ENCODE measurements at places on chromosomes 4 and X.

GRCh38 chr4:168708108-168708507, 211.3 kb downstream of the PALLD start:
- peak; percentile 58 for DNase-seq

DNA sequence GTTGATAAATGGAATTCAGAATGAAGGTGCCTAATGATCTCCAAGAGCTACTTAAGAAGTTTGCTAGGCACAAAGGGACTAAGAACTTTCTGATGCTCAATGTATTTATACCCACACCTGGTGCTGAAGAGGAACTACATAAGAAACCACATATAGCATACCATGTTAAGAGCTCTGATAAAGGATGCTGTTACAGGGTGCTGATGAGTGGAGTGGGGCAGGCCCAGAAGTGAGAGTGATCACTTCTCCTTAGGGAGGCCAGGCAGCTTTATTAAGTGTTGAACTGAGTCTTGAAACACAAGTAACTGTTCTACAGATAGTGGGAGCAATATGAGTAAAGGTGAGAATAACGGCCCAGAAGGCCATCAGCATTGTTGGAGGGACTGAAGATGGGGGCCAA, 68.3 kb upstream of the CHRDL1 start:
- no peak for DNase-seq

GRCh38 chr4:110953898-110954297, 331.0 kb upstream of the PITX2 start:
- no peak for DNase-seq

DNA sequence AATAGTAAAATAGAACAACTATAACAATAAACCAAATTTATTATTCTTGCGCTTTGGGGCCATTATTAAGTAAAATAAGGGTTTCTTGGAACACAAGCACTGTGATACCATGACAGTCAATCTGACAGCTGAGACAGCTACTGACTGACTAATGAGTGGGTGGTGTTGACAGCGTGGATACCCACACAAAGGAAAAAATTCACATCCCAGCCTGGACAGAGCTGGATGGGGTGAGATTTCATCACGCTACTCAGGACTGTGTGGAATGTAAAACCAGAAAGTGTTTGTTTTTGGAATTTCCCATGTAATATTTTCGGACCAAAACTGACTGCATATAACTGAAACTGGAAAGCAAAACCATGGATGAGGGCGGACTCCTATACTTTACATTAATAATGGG, 48.8 kb downstream of the IGFBP7 start:
- peak; percentile 79 for DNase-seq

DNA sequence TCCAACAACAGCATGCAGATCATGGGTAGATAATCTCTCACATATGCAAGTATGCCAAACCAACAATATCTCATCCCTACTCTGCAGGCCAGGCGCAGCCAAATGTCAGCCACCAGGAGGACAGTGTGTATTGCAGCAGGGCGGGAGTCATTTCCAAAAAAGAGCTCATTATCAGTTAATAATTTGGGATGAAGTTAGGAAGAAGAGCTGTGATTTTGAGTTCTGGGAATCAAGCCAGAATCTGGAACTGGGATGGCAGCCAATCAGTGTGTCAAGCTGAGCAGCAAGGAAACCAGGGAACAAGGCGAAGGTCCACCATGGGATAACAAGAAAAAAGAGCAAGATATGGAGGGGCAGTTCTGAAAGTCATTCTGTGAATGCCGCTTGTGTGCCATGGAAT, 88.2 kb upstream of the CAMK2D start:
- peak; percentile 77 for DNase-seq

DNA sequence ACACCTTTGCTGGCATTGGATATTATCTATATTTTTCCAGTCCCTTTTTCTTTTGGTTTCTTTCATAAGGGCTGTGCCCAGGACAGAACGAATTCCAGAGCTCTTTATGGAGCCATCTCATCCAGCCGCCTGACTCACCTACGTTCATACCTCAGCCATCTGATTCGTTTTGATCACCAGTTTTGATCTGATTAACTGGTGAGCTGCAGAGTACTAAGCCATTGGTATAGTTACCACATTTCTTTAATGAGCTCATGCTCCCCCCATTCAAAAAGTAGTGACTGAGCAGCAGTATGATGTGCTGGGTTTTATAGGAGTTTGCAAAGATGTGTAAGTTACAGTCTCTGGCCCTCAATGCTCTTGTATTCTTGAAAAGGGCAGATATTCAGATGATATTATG, 43.0 kb upstream of the CDKN2AIP start:
- DNase-seq = no peak

- DNase-seq = no peak
Observed at GRCh38 chrX:16586377-16587112, 63.4 kb upstream of the S100G start.

DNA sequence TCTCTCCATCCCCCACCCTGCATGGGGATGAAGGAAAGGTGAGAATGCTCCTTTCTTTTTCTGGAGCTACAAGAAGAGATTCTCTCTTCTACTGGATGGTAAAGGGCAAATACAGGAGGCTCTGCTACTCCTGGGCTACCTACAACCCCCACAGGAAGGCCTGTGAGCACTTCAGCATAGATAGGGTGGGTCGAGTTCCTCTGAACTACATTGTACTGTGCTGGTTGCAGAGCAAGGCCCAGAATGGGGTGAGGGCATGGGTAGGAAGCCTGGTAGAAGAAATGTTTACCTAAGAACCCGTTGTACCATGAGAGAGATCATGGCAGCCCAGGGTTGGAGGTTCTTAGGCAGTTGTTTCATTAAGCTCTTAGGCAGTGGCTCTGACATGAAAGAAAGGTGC, 510.4 kb downstream of the MID1IP1 start:
- no peak for DNase-seq

DNA sequence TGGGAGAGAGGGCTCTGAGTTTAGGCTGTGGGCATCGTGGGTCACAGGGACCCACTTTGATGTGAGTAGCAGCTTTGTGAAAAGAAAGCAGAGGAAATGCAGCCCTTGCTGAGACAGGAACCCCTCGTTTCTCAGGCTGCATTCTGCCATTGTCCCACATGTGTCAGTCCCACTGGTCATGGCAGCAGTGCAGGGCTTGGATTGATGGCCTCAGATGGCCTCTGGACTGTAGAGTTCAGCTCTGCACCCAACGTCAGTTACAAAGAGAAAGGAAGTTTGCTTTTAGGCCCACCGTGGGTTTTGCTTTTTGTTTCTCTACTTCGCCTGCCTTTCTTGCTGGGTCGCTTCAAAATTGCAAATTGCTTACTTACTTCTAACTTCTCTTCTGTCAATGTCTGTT, 248.3 kb upstream of the KLF3 start:
- DNase-seq = no peak

DNA sequence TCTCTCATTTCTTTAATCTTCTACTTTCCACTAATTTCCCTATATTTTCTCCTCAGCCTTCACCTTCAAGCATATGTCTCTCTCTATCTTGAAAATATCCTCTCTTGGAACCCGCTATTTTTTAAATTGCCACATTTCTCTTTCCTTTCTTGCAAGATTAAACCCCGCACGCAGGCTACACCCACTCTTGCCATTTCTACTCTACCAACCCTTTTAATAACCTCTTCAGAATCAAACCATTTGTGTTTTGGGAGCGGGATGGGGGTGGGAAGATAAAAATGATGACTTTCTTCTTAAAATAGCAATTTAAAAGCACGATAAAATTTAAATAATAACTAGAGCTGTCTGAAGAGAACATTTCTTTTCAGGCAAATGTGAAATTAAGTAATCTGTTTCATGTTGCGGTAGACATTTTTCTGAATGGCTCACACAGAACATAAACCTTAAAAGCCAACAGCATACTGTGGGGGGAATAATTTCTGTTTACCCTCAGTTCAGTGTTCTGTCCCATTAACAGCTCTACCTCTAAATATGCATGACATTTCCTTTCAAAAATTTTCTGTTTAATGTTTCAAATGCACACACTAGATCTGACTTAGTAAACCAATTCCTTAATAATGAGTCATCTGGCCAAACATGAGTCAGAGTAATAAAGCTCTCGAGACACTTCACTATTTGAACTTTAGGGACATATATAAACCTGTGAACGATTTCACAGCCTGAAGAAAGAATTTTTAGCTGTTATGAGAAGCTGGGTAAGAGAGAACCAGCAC, 20.5 kb downstream of the ARSJ start:
- peak; percentile 99 for DNase-seq

DNA sequence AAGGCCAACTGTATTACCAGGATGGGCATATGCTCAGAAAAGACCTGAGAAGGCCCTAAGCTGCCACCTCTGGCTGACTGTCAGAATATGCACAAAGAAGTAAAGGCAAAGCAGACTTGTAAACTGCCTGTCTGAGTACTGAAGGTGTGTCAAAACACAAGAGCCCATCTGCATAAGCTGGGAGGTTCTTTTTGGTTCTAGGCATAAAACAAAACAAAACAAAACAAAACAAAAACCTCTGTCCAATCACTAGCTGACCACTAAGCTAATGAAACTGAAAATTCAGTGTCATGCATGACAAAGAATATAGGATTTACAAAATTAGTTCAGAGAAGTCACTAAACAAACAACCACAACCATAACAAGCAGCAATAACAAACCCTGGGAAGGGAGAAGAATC, 20.6 kb downstream of the SH3D19 start:
- no peak for DNase-seq

GRCh38 chr4:76212851-76213414, 691 bp downstream of the SCARB2 start:
- no peak for DNase-seq

DNA sequence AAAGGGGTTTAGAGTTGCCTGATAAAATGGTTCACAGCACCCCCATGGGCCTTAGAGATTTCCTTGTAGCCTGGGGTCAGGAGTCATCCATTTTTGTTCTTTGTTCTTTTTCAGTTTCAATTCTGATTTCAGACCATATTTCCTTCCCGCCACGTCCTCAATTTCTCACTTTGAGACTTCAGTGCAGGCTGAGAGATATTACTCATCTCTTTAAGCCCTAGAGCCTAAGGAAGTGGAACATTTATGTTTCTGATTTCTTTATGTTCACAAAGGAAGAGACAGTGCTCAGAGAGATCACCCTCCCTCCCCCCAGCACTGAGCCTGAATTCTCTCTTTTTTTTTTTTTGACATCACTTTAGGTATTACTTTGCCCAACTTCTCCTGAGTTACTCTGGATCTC, 56.3 kb downstream of the MSN start:
- DNase-seq = peak; percentile 49

DNA sequence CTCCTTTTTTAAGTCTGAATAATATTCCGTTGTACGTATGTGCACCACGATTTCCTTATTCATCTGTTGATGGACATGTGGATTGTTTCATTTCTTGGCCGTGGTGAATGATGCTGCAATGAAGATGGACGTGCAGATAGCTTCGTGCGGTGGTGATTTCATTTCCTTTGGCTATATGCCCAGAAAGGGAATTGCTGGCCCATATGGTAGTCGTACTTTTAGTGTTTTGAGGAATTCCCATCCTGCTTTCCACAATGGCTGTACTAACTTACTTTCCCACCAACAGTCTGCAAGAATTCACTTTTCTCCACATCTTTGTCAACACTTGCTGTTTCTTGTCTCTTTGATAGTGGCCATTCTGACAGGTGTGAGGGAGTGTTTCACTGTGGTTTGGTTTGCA, 12.8 kb downstream of the ZFP42 start:
- peak; percentile 89 for DNase-seq

DNA sequence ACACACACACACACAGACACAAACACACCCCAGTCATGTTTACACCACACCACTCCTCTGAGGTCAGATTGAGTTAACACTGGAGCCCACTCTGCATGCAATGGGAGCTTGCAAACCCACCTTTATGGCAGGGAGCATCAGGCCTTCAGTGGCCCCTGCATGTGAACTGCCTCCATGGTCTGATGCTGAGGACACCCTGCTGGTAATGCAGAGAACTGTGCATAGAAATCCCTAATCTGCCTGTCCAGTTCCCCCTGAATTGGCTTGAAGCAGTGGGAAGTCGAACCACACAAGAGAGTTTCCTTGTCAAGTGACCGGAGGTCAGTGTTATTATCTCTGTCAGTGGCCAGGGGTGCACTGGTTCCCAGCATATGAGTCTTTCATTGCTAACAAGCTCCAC, 59.8 kb downstream of the ANOS1 start:
- DNase-seq = no peak

GRCh38 chr4:177737387-177737940, 295.2 kb upstream of the AGA start:
- DNase-seq = peak; percentile 70

DNA sequence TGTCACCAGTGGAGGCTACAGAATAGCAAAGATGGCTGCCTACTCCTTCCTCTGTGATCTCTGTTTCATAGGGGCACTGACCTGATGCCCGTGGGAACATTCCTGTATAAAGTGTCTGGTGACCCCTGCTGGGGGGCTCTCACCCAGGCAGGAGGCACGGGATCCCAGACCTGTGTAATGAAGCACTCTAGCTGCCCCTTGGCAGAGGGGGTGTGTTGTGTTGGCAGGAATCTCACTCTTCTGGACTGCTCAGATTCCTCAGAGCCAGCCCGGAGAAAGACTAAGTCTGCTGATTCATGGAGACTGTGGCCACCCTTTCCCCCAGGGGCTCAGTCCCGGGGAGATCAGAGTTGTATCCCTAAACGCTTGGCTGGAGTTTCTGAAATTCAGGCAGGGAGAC, 648.3 kb downstream of the SPRY1 start:
- DNase-seq = no peak

DNA sequence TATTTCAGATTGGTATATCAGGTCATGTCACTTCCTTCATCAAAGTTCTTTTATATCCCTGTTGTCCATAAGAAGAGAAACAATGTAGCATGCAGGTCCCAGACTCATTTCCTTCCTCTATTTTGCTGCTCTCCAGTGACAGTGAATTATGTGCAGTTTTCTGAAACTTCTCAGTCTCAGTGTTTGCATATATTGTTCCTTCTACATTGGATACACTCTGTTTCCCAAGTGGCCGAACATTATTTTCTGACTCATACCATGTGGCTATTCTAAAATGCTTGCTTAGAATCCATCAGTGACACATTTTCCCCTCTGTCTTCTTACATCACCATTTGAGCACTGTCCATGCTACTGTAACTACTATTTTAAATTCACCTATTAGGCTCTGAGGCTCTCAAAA, 305.7 kb downstream of the PDHA2 start:
- DNase-seq = peak; percentile 42

DNA sequence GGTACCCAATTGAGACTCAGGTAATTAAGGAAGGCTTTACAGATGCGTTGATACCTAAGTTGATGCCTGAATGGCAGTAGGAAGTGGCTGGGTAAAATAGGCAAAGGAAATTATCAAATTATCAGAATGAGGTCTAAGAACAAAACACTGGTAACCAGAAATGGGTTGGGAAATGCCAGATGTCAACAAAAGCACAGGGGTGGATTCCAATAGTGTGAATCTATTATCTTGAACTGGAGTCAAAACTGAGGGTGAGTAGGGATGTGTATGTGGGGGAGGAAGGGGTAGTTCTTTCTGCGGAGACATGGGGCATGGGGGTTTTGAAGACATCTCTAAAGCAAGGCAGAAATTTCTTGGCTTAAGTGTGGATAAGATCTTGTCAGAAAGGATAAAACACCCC, 16.0 kb upstream of the SEPTIN6 start:
- no peak for DNase-seq

- DNase-seq = no peak
Observed at GRCh38 chr4:37533286-37534033, 152.7 kb downstream of the RELL1 start.

- peak; percentile 72 for DNase-seq
Observed at GRCh38 chr4:156598138-156598681, 373.4 kb downstream of the PDGFC start.

Data from fibroblast of skin of right biceps (primary cell).